GM18507 (cell line): ENCODE measurements at places on chromosomes 4 and X.

DNA sequence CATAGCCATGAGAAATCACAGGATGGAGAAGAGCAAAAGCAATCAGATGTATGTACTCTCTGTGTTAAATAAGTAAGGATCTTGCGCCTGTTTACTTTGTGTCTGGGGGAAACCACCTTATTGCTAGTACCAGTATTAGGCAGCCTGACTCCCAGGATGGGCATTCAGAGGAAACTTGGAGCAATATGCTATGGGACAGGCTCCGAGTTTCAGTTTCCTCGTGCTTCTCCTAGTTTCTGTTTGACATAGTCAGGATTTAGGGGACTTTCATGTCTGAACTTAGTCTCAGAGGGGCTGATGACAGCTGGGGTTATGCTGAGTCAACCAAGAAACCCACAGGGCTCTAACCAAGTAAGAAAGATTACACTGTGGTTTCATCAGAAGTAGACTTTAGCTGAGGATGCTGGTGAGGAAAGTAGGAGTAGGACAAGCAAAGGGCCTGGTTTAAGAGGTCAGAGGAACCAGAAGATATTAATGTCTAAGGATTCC, 13.5 kb downstream of the NSUN7 start:
- DNase-seq, result peak; percentile 52

- no peak for DNase-seq
These were observed 22.0 kb downstream of the RGS12 start for GRCh38 chr4:3314706-3315260.

- no peak for DNase-seq
These were observed 142.5 kb upstream of the PJA1 start for GRCh38 chrX:69307756-69308155.

- no peak for DNase-seq
These were observed 129.2 kb downstream of the MANBA start for GRCh38 chr4:102631616-102632015.

DNA sequence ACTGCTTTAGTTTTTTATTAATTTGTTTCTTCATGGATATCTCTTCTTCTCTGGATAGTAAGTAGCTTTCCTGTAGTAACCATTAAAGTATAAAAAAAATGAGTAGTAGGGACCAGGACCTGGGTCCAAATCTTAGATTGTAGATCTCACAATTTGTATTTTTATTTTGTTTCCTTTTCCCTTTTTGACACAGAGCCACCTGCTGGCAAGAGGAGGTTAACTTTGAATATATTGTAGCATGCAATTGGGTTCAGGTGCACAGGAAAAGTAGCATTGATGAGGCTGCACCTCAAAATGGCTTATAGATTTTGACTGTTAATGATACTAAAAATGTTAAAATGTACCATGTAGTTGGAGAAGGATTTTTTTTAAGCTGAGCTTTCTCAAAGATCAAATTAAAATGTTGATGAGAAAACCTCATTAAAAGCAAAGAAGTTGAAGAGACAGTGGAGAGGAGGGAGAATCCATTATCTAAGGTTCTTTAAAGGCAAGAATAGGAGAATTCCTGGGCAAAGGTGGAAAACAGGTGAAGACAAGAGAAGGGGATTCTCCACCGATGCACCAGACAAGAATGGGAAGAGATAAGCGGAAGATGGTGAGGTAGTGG, 48.3 kb upstream of the HPGDS start:
- no peak for DNase-seq

GRCh38 chrX:7261672-7262332, 113.8 kb upstream of the PUDP start:
- no peak for DNase-seq

- no peak for DNase-seq
These were observed 53.1 kb downstream of the FANCB start for GRCh38 chrX:14819769-14820168.

- DNase-seq, result no peak
These were observed 108.3 kb upstream of the KLHL4 start for GRCh38 chrX:87409113-87409841.
